ENCODE measurements at places on chromosomes 3 and 15.

GRCh38 chr15:34610354-34610753, 26.9 kb upstream of the GOLGA8B start:
- DNase-seq, result no peak

GRCh38 chr15:56537881-56538280, 72.9 kb upstream of the MNS1 start:
- DNase-seq, result peak; percentile 19

- DNase-seq, result peak; percentile 49
Measured at GRCh38 chr3:19155375-19155774, 7.1 kb downstream of the KCNH8 start.

DNA sequence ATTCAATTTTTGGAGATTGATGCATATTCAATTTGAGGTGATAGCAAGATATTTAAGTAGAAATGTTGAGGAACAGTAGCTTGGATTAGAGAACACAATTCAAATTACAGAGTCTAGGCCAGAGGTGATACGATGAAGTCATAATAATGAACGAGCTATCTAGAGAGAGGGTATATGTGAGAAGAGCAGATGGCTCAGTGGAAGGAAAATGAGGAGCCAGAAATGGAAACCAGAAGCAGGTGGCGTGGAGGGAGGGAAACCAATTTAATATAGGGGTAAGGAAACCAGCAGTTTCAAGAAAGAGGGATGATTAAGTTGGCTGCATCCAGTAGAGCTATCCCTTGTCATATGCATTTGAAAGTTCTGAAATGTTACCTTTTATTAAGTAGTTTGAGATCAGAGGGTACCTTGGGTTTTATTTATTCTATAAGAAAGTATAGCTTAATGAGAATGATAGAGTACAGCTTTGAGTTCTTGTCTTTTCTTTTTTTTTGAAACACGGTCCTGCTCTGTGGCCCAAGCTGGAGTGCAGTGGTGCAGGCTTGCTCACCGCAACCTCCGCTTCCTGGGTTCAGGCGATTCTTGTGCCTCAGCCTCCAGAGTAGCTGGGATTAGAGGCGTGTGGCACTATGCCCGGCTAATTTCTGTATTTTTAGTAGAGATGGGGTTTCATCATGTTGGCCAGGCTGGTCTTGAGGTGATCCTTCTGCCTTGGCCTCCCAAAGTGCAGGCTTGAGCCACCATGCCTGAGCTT, 22.1 kb downstream of the NCK1 start:
- no peak for DNase-seq

DNA sequence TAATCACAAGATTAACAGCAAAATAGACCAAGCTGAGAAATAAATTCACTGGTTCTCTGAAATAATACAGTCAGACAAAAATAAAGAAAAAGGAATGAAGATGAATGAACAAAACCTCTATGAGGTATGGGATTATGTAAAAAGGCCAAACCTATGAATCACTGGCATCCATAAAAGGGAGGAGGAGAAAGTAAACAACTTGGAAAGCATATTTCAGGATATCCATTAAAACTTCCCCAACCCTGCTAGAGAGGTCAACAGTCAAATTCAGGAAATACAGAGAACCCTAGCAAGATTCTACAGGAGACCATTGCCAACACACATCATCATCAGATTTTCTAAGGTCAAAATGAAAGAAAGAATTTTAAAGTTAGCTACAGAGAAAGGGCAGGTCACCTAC, 649.7 kb upstream of the CBLB start:
- no peak for DNase-seq

- peak; percentile 19 for DNase-seq
Measured at GRCh38 chr3:60277361-60277800, 973.9 kb downstream of the FHIT start.

DNA sequence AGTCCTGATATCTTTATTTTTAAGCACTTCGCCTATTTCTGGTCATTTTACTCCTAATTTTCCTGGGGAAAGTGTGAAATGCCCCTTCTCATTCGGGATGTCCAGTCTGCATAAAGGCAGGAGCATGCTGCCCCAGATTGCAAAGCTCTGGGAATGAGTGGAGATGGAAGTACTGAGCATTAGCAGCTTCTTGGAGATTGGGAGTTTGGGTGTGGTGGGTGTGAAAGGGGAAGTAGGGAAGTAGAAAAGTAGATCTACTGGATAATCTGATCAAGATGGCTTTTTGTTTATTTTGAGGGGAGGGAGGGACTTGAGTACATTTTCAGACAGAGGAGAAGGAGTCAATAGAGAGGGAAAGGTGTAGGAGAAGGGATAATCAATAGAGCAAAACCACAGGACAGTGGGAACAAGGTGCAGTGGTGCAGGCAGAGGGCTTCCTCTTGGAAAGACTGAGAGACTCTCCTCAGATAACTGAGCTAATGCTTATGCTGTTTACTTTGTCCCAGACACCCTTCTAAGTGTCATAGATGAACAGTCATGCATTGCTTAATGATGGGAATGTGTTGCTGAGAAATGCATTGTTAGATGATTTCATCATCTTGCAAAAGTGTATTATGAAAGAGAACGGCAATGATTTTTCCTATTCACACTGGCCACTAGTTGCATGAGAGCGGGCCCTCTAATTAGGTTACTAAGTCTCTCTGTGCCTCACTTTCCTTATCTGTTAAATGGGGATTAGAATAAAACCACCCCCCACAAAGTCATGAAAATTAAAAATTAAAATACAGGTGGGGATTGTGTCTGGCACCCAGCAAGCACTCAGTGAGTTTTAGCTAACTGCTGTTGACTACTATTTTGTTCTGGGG, 45.5 kb downstream of the PHLDB2 start:
- DNase-seq, result no peak

Data from head of caudate nucleus (tissue), 42 donors.